NCI-H1092 (cell line): ENCODE measurements at places on chromosomes 2 and 18.
A peak's percentile ranks its signal among the peaks of the same experiment; 100 is the strongest.

DNA sequence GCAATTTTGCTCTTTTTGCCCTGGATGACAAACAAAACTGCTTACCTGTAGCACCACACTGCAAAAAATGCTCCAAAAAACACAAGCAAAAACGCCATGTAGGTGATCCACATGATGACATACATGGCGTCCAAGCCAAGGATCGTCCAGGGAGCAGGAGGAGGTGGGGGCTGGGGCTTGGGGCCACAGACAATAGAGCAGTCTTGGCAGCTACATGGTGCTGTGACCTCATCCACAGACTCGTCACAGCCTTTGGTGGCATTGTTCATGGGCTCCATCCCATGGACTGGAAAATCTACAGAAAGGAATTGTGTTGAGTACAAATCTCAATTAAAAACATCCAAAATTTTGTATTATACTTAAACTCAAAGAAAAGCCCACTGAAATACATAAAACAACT is 26.1 kb downstream of the NPC1 start:
- no peak for DNase-seq

DNA sequence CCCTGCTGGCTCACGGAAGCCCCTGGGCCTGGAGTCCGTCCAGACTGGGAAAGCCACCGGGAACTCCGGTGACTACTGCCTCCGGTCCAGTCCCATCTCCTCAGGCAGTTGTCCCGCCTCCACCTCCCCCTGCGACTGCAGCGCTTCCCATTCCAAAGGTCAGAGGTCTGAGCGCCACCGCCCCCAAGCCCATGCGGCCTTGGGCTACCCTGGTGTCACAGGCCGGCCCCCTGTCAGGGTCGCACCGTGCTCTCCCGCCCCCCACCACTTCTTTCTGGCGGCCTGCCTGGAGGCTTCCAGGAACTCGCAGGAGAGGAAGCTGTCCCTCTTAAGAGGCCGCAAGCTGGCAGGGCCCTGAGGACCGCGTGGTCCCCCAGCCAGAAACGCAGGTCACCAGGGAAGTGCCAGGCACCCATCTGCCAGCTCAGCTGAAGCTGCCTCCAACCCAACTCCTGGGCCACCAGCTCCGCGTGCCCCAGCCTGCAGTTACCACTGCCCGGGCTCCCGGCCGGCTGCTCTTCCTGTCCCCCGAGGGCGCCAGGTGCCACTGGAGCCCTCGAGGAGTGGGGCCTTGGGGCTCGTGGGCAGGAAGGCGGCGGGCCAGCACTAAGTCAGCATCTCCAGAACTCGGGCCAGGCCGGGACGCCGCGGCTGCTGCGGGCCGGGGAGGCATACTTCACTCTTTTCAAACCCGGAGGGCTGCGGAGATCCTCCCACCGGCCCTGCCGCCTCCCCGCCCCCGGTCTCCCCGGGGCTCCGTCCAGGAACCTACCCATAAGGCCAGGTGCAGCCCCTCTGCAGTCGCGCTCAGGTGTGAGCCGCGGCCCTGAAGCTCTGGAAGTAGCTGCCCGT is 83.3 kb upstream of the POMC start:
- DNase-seq, result peak; percentile 36

DNA sequence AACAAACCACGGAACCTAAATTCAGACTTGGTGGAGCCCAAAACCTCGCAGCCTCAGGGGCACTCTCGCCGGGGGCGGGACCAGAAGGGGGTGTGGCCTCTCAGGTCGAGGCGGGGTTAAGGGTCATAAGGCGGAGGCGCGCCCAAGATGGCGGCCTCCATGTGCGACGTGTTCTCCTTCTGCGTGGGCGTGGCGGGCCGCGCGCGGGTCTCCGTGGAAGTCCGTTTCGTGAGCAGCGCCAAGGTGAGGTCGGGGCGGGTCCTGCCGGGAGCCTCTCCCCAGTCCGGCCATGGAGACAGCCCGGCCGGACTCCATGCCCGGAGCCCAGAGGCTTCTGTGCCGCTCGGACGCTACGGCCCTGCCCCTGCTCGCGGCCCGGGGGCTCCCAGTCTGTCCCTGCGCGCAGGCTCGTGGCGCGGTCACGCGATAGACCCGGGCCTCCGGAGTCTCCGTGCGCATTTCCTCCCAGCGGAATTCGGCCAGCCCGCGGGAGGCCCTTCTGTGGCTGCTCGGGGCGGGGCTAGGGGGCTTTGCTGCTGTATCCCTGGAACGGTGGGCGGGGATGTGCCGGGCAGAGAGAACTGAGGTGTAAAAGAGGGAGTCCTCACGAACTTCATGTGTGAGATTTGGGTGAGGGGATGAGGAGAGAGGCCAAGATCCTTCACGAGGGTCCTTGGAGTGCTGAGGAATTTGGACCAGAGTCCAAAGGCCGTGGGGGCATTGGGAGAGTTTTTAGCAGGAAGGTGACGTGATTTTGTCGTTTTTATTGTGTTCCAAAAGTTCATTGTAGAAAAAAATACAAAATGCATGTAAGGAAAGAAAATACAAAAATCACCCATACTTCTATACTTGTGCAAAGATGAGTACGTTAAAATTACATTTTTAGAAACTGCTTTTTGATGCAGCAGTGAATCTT is at the start of gene SMYD5:
TSS of gene SMYD5 (plus strand) at position 126 of the 916 bp plus-strand sequence. CDS start at position 148, 22 bp downstream.
- peak; percentile 48 for DNase-seq

GRCh38 chr2:902584-902983 is 48.1 kb upstream of the SNTG2 start:
- DNase-seq, result no peak

DNA sequence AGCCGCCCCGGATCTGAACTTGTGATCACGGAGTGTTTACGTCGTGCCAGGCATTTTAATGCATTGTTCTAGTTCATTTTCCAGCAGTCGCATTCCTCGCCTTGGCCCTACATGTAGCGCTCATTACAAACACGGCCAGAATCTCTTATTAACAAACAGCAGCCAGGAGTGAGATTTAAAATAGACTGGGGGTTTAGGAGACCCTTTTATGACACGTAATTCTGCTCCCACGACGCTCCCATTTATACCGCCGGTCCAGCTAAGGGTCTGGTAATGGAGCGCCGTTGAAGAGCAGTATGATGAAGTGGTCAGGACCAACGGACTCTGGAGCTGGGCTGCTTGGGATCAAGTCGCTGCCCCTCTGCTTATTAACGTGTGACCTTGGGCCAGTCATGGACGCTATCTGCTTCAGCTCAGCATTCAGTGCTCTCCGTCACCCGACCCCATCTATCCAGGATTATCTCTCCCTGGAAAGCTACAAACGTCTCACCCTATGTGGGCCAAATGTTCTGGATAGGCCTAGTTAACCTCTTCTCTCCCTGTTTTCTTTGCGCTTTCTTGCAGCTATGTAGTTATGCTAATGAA is 745 bp downstream of the MSH2 start:
- no peak for DNase-seq

DNA sequence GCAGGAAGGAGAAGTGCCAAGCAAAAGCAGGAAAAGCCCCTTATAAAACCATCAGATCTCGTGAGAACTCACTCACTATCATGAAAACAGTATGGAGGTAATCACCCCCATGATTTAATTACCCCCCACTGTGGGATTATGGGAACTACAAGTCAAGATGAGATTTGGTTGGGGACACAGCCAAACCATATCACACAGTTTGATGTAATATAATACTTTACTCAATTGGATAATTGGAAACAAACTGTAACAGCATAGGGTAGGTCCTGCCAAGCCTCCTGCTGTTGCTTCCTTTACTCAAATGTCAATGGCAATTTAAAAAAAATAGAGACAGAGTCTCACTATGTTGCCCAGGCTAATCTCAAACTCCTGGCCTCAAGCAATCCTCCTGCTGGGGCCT is 15.5 kb upstream of the METTL21A start:
- no peak for DNase-seq

- no peak for DNase-seq
These were observed 336.7 kb upstream of the CNTNAP5 start for GRCh38 chr2:123688231-123688940.
